Left kidney (tissue), 8 donors: ENCODE measurements at places on chromosomes 1 and 21. TPM values are rescaled to one million over a fixed set of nuclear protein-coding genes. Genes with fewer than 3 reads are reported as not detected.

The KRTAP20-2 gene
- not detected for polyA plus RNA-seq

GRCh38 chr1:17292299-17293160, 15.5 kb upstream of the PADI4 start:
- no peak for DNase-seq

The TSPAN1 gene
- polyA plus RNA-seq = 50.1 TPM

- DNase-seq = no peak
Measured at GRCh38 chr1:209755926-209756614, at the start of gene TRAF3IP3. Gene TRAF3IP3 (plus strand): TSS chr1:209756053. CDS start chr1:209760040, 3,987 bp downstream.

- DNase-seq = no peak
Measured at GRCh38 chr1:89927049-89927448, 67.9 kb upstream of the ZNF326 start.
